ENCODE measurements at places on chromosomes 16 and 17. TPM values are rescaled to one million over a fixed set of nuclear protein-coding genes. Genes with fewer than 3 reads are reported as not detected.

The KRTAP4-3 gene
- total RNA-seq: not detected

DNA sequence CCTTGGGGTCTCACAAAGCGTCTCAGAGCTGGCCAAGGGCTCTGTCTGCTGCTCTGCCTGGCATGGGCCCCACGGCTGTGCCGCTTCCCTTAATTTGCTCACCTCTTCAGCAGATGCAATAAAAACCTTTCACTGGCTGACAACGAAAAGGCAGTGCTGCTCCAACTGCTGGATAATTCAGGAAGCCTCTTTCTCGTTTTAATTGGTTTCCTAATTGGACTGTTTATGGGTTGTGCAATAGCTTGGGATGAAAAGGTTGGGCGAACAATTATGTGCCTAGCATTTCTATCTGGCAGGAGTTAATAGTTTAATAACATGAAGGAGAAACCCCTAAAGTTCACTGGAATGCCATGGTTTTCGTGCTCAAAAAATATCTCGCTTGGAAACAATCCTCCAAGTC is 234.1 kb upstream of the IRX5 start:
- DNase-seq: no peak

The GGT6 gene
- total RNA-seq: not detected

GRCh38 chr17:74833501-74834377 is 25.9 kb downstream of the GRIN2C start:
- DNase-seq: peak; percentile 70

GRCh38 chr17:55606488-55606815 is 95.2 kb upstream of the SMIM36 start:
- DNase-seq: no peak

DNA sequence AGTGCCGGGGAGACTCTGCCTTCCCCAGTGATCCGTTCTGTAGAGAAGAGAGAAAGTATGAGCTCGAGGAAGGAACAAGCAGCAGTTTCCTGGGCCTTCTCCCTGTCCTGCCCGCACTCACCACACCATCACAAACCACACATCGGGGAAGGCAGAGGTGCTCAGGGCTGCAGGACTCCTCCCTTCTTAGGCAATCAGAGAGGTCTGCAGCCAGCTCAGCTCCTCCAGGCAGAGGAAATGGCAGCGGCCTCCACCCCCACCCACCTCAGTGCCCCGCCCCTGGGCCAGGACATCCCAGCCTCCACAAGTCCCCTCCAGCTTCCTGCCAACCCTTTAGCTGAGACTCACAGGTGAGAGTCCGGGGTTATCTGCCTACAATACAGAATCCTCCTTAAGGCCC is 2.0 kb downstream of the ZNF319 start:
- DNase-seq: no peak

The GNGT2 gene
- total RNA-seq: 1.3 TPM

DNA sequence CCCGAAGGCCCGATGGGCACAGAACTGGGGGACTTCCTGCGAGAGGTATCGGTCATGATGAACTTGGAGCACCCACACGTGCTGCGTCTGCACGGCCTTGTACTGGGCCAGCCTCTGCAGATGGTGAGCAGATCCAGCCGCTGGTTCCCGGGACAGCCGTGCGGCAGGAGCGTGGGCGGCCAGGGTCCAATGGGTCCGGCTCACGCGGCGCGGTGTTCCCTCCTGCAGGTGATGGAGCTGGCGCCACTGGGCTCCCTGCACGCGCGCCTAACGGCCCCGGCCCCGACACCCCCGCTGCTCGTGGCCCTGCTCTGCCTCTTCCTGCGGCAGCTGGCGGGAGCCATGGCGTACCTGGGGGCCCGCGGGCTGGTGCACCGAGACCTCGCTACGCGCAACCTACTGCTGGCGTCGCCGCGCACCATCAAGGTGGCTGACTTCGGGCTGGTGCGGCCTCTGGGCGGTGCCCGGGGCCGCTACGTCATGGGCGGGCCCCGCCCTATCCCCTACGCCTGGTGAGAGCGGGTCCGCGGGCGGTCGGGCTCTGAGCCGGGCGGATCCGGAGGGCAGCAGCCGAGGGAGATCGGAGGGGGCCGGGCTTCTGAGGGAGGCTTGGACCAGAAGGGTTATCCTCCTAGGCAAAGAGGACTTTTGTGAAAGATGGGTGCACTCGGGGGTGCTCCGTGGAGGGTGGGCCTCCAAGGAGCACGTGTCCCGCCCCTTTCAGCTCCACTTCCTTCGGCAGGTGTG is 3.0 kb downstream of the TNK1 start:
- no peak for DNase-seq

DNA sequence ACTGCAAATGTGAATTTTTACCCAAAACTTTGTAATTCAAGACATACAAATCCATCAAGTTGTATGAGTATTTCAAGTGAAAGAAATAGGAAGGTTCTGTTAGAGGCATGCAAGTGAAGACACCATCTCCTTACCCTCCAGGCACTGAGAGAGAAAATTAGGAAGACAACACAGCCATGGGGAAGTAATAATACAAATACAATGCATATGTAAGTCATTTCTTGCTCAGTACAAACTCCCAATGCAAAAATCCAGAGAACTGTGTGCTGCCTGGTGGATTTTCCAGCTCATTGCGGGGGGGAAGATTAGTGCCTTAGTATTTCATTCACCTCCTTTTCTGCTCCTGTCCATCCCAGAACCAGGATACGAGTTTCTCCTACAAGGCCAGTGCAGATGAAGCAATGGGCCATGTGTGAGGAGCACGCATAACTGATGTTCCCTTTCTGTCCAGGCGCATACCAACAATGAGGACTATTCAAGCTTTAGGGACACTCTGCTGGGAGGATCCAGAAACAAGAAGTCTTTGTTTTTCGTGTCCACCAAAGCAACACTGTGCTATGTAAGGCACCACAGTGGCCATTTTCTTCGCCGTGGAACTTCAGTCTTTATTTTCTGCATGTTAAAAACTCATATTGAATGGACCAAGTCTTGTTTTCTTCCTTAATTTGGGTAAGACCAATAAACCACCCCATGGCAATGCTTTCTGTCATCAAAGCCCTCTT is 143.7 kb upstream of the RCVRN start:
- DNase-seq: no peak

DNA sequence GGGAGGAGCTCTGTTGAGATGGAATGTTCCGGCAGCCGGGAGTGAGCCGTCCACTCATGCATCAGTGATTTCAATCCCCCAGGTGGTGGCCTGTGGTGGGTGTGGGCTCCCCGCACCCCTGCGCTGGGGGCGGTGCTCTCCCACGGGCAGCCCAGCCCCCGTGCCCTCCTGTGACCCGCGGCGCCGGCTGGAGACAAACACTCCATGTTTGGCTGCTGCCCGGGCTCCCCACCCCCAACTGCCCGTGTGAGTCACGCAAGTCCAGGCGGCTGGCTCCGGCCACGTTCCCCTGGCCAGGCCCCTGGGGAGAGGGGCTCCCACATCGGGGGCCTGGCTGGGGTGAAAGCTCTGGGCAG is 29.4 kb downstream of the CACNA1H start:
- DNase-seq: peak; percentile 69

The CBFA2T3 gene
- total RNA-seq: 8.2 TPM

GRCh38 chr16:24257958-24258357 is 1.8 kb downstream of the CACNG3 start:
- no peak for DNase-seq

The CEP295NL gene
- total RNA-seq: 16.7 TPM

DNA sequence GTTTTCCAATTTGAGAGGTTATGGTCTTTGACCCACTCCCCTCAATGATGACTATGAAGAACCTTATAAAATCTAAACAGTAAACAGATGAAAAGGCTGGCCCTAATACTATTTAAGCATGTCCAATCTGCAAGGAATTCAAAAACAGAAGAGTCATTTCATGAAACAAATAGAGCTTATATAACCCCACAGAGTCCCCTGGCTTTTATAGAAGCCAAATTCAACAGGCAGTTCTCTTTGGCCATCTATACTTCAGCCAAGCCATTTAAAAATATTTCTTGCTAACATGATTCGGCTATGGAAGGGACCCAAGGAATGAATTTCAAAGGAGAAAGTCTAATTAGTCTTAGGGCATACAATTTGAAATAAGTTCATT is 43.4 kb downstream of the SPOP start:
- DNase-seq: no peak

DNA sequence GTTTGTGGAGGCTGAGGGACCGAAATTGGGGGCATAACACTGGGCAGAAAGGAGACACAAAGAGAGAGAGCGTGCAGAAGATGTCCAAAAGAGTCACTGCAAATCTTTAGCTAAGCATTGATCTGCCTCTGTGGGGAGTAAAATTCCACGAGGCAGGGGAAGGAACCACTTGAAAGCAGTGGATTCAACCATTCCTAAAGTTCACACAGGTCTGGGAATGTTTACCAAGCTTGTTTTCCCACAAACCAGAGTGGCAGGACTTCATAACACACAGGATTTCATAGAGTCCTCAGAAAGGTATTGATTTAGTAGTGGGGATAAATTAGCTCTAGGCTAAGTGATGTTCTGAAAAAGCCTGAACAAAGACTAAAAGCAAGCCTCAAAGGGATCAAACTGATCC is 66.1 kb upstream of the RPL38 start:
- DNase-seq: no peak

DNA sequence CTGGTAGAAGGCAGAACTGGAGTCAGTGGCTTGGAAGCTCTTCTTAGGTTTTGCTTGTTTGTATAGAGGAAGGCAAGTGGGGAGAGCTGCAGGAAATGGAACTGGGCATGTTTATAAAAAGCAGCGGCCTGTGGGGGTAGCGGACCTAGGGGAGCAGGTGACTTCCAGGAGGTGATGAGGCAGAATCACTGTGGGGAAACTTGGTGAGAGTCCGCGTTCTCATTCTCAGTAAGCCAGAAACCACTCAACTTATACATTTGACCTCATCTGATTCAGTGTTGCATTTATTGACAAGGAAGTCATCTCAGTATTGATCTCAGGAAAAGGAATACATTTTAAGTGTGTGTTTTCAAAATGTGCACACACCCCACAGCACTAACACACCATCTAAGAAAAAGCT is 299.8 kb downstream of the CNTNAP4 start:
- DNase-seq: no peak

The CNTROB gene
- 27.8 TPM for total RNA-seq

GRCh38 chr17:1645207-1646171 is at the start of gene SCARF1:
SCARF1 (minus strand) TSS chr17:1645732; CDS start chr17:1645697, 35 bp downstream.
- no peak for DNase-seq

The IGFALS gene
- total RNA-seq: 0.22 TPM

All from sciatic nerve (tissue), 2 donors.